ENCODE measurements at places on chromosomes 11 and 22.

- no peak for DNase-seq
These were observed 1.4 kb downstream of the SLC25A17 start for GRCh38 chr22:40817737-40818136.

GRCh38 chr11:65927904-65928397 lies 8.7 kb downstream of the DRAP1 start:
- no peak for DNase-seq

DNA sequence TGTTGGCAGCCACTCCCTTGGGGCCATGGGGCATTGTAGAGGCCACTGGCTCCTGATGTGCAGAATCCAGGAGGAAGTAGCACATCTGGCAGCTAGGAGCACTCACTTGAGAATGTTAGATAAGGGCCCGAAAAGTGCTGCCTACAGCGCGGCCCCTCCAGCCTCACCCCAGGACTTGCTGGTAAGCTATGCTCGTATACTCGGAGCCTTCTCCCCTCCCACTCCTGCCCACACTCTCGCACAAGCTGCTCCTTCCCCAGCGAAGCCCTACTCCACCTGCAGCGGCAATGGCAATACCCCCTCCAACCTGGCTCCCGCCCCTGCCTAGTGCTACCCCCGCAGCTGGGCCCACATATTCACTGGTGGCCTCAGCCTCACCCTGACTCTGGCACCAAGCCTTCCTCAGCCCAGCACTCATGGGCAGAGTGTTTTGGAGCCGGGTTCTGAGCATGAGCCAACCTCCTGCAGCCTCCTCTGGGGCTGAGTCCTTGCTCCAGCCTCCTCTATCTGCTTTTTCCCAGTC lies 47.7 kb downstream of the PDE2A start:
- DNase-seq = no peak

GRCh38 chr11:6022956-6023355 lies 7.6 kb downstream of the OR56A1 start:
- DNase-seq = peak; percentile 43

DNA sequence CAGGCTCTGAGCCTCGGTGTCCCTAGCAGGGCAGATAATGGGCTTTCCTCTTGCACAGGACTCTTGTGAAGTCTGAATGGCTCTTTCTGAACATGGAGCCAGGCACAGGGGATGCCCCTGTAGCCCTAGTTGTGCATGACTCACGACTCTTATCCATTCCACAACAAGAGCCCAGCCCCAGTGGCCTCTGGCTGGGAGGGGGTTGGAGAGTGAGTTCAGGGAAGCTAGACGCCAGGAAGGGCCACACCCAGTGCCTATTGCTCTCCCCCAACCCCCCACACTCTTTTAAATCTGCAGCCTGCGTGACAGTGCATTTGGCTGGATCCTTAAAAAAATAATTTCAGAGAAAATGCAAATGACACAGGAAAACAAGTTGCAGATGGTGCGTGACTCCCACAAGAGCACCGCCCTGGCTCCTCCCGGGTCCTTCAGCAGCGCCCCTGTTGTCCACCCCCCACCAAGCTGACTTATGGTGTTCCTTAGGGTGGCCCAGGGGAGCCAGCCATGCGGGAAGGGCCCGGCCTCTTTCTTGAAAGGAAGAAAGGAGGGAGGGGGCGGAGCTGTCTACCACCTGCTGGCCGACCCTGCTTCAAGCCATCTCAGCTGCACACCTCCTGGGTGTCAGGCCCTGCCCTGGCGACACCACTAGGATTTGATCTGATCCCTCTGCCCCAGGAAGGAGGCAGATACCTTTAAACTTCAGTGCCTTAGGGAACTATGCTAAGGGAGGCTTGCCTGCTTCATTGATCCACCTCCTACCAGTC lies 74.7 kb downstream of the MN1 start:
- DNase-seq = peak; percentile 61

- no peak for DNase-seq
These were observed 84.4 kb downstream of the MYO7A start for GRCh38 chr11:77212314-77213007.
